ENCODE measurements at places on chromosomes 1 and 21.

GRCh38 chr1:44460107-44460882, 55.2 kb downstream of the RNF220 start:
- no peak for DNase-seq

DNA sequence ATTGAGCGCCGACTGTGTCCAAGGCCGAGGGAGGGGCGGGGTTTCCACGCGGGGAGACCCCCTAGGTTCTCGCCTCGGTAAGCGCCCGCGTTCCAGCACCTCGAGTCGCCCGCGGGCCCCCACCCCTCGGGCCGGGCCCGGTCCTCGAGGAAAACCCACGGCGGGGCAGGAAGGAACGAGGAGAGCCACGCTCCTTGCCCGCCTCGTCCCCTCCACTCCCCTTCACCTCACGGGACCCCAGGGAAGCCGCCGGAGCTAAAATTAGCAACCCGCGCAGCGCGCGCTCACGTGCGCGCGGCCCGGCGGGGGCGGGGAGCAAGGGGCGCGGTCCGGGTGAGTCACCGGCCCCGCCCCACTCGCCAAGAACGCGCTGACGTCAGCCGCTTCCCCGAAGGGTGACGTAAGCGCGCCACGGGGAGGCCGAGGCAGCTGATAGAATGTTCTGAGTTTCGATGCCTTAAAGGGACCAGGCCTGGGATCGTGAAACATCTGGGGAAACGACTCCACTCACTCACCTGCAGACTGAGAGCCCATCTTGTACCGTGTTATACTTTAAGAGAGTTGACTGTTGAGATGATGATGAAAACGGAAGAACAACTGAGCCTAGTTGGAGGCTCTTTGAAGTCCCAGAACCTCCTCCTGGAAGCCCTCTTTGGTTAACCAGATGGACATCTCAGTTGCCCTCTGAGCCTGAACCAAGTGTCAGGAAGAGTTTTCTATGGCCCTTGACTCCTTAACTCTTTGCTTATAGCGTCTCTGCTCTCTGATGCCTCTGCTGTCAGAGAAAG, 49.7 kb upstream of the ATF3 start:
- peak; percentile 93 for DNase-seq

- DNase-seq, result peak; percentile 32
Observed at GRCh38 chr1:66206563-66207144, 327.3 kb upstream of the SGIP1 start.

- DNase-seq, result no peak
Observed at GRCh38 chr1:6271554-6271953, 10.7 kb upstream of the GPR153 start.
